ENCODE measurements at places on chromosomes 3 and 15.
A peak's percentile ranks its signal among the peaks of the same experiment; 100 is the strongest.

DNA sequence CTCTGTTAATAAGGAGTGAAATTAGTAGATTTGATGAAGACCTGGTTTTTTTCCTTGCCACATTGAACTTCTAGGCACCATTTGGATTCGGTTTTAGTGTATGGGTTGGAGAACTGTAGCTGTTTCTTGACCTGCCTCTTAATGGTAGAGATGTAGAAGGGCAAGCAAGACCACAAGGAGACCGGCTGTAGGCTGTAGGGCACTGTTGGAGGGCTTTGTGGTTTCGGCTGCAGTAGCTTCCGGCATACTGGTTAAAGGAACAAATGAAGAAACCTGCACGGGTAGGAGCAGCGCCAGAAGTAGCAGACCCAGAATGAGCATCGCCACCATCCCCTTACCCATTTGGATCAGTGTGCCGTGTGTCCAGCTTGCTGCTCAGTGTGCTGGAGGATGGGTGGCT is 7.9 kb downstream of the PCLAF start:
- no peaks in the 10 kb centered on the region for H3K27me3 ChIP-seq
- no peaks in the 10 kb centered on the region for H3K36me3 ChIP-seq
- no peak overlapping the region for H3K27ac ChIP-seq

GRCh38 chr3:138473391-138473790 is 39.0 kb downstream of the ESYT3 start:
- no peak overlapping the region for H3K4me3 ChIP-seq
- H3K4me1 ChIP-seq = no peaks in the 10 kb centered on the region
- H3K36me3 ChIP-seq = no peaks in the 10 kb centered on the region
- DNase-seq = no peak
- no peaks in the 10 kb centered on the region for H3K27me3 ChIP-seq

DNA sequence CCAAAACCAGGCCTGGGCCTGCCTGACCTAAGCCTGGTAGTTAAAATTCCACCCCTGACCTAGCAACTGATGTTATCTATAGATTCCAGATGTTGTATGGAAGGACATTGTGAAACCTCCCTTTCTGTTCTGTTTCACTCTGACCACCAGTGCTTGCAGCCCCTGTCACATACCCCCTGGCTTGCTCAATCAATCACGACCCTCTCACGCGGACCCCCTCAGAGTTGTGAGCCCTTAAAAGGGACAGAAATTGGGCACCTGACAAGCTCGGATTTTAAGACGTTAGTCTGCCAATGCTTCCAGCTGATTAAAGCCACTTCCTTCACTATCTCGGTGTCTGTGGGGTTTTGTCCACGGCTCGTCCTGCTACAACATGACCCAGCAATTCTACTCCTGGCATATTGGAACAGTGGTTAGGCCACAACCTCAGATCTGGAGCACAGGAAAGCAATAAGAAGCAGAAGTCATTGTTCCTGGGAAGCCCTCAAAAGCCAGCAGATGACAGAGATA is 36.7 kb upstream of the LHFPL4 start:
- H3K4me1 ChIP-seq = no peaks in the 10 kb centered on the region
- H3K27ac ChIP-seq = no peak overlapping the region
- no peak for DNase-seq
- no peak overlapping the region for H3K4me3 ChIP-seq

DNA sequence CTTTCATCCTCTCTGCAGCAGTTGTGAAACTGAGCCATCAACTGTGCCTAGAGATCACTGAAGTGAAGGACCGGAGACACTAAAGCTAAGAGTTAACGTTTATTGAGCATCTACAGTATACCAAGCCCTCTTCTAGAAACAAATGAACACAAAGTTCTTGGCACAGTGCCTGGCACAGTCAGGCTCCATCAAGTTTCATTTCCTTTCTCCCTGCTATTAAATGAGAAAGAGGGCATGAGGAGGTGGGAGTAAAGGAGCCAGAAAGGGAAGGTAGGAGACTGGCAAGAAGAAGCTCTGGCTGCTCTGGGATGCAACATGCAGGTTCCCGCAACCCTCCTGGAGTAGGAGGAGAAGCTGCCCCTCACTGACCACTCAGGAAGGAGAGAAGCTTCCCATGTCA is 30.6 kb downstream of the CYP19A1 start:
- H3K4me3 ChIP-seq = no peak overlapping the region
- no peak overlapping the region for H3K27ac ChIP-seq
- peaks cover 2% of the 10 kb centered on the region for H3K36me3 ChIP-seq
- peaks cover 17% of the 10 kb centered on the region for H3K27me3 ChIP-seq
- no peak for DNase-seq
- H3K4me1 ChIP-seq = peaks cover 7% of the 10 kb centered on the region

DNA sequence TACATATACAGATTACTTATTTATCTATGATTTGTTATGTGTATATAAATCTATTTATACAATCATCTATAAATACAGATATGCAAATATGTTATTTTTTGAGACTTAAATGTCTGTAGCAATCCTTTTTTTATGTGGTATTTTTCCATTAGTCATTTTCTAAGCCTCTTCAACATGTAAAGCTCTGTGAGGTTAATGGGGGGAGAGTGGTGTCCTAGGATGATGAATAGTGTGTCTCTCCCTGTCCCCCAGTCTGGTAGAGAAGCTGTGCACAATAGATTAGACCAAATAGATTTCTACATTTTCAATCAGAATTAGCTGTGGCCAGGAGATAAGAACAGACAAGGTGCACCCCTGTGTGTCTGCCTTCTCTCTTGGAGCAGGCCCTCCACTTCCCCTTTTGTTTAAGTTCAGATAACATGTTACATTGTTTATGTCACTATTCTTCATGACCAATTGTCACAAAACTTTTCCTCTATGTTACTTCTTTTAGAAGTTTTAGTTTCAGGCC is 453.9 kb downstream of the LPP start:
- no peak overlapping the region for H3K4me3 ChIP-seq
- H3K36me3 ChIP-seq = peaks cover 27% of the 10 kb centered on the region
- no peaks in the 10 kb centered on the region for H3K27me3 ChIP-seq
- H3K27ac ChIP-seq = peak overlapping the region; percentile 83

DNA sequence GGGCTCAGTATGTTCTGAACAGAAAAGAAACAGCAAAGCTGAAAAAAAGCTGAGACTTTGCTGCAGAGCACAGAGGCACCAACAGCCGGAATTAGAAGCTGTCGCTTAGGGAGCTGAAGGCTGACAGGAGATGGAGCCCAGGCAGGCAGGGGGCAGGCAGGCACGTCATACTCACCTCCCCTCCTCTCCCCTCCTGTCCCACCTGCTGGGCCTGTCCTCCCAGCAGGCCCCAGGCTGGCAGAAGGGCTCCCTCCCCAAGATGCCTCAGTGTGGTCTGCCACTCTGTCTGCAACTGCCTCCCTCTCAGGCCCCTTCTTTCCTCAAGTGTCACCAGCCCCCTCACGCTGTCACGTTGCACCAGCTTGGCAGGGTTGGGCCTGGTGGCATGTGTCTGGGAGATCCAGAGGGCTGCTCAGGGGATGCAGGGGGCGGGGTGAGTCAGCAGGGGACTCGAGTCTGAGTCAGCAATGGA is 3.2 kb upstream of the ANKRD63 start:
- peaks cover 15% of the 10 kb centered on the region for H3K4me1 ChIP-seq
- no peak for DNase-seq
- H3K4me3 ChIP-seq = no peak overlapping the region
- H3K36me3 ChIP-seq = no peaks in the 10 kb centered on the region

GRCh38 chr15:44130778-44131177 is 64.3 kb downstream of the FRMD5 start:
- no peaks in the 10 kb centered on the region for H3K4me1 ChIP-seq
- DNase-seq = no peak
- peaks cover 17% of the 10 kb centered on the region for H3K27me3 ChIP-seq
- H3K27ac ChIP-seq = no peak overlapping the region
- no peaks in the 10 kb centered on the region for H3K36me3 ChIP-seq

GRCh38 chr3:60399292-60399691 is 852.0 kb downstream of the FHIT start:
- H3K36me3 ChIP-seq = peaks cover 3% of the 10 kb centered on the region
- no peak for DNase-seq
- H3K4me3 ChIP-seq = no peak overlapping the region
- peaks cover 7% of the 10 kb centered on the region for H3K27me3 ChIP-seq
- H3K27ac ChIP-seq = no peak overlapping the region
- H3K4me1 ChIP-seq = peaks cover 4% of the 10 kb centered on the region

GRCh38 chr15:37061996-37062395 is 38.4 kb downstream of the MEIS2 start:
- H3K27ac ChIP-seq = peak overlapping the region; percentile 29
- peaks cover 11% of the 10 kb centered on the region for H3K36me3 ChIP-seq
- no peaks in the 10 kb centered on the region for H3K27me3 ChIP-seq

DNA sequence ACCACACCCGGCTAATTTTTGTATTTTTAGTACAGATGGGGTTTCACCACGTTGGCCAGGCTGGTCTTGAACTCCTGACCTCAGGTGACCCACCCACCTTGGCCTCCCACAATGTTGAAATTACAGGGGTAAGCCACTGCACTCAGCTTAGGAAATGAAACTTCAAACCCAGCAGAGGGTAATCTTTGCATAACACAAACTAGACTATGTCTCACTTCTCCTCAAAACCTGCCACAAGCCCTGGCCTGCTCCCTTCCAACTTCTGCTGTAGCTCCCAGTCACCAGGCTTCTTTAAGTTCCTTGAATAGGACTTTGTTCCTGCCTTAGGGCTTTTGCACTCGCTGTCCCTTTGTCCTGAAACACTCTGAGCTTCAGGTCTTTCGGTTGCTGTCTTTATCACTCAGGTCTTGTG is 39.2 kb upstream of the SEMA4B start:
- peaks cover 28% of the 10 kb centered on the region for H3K4me1 ChIP-seq
- H3K27ac ChIP-seq = no peak overlapping the region
- no peak overlapping the region for H3K4me3 ChIP-seq
- no peak for DNase-seq
- H3K27me3 ChIP-seq = no peaks in the 10 kb centered on the region
- H3K36me3 ChIP-seq = no peaks in the 10 kb centered on the region

DNA sequence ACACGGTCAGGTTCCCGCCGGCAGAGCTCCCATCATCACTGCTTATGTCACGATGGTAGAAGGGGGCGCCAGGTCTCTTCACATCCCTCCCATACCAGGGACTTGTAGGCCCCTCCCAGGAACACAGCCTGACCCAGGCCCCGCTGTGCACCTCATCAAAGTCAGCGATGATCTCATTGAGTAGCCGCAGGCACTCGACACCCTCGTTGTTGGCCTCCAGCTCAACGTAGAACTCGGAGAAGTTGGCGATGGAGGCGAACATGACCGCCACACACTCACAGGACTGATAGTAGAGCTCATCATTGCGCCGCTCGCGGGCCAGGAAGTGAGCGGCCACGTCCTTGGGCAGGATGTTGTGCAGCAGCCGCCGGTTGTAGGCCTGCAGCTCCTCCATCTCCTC is 89.2 kb downstream of the SEC22A start:
- peaks cover 14% of the 10 kb centered on the region for H3K36me3 ChIP-seq
- no peaks in the 10 kb centered on the region for H3K4me1 ChIP-seq
- no peak overlapping the region for H3K27ac ChIP-seq
- H3K4me3 ChIP-seq = no peak overlapping the region

GRCh38 chr15:66603301-66604179 is 37.7 kb upstream of the LCTL start:
- H3K36me3 ChIP-seq = no peaks in the 10 kb centered on the region
- H3K4me1 ChIP-seq = no peaks in the 10 kb centered on the region
- no peak for DNase-seq
- H3K27ac ChIP-seq = no peak overlapping the region

- no peak overlapping the region for H3K4me3 ChIP-seq
- no peaks in the 10 kb centered on the region for H3K27me3 ChIP-seq
- H3K27ac ChIP-seq = no peak overlapping the region
- H3K36me3 ChIP-seq = no peaks in the 10 kb centered on the region
- DNase-seq = no peak
- peaks cover 30% of the 10 kb centered on the region for H3K4me1 ChIP-seq
These were observed 136.3 kb downstream of the DIPK2A start for GRCh38 chr3:144107923-144108322.

DNA sequence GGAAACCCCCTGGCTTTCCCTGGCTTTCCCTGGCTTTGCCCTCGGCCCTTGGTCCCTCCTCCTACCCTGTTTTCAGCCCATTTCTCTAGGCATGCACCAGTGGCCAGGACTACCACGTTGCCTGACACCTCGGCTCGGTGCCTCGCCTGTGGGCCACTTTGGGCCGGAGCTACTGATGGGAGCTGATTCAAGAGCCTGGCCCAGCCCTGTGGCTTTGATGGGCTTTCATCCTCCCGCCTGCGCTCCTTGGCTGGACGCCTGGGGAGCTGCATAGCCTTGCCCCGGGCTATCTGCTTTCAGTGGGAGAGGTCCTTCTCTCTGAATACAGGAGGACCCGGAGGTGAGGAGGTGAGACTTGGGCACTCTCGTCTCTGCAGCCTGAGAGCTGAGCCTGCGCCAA is 192.7 kb upstream of the HES1 start:
- DNase-seq = no peak
- H3K4me1 ChIP-seq = no peaks in the 10 kb centered on the region
- H3K4me3 ChIP-seq = no peak overlapping the region
- no peaks in the 10 kb centered on the region for H3K36me3 ChIP-seq
- peaks cover 73% of the 10 kb centered on the region for H3K27me3 ChIP-seq

DNA sequence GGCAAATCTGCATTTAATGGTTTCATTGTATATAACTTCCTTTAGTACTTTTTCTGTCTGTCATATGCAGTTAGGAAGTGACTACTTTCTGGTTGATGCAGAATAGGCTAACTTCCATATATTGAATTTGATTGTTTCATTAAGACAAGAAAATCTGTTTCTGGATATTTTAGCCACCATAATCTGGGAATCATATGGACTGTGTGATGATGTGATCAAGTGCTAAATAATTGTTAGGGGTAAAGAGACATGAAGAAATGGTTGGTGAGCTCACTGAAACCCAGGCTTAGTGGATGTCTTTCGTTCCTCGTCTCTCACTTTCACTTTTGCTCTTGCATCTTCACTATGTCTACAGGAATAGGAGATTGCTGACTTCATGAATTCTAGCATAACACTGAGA is 3.5 kb upstream of the MNS1 start:
- H3K27me3 ChIP-seq = peaks cover 29% of the 10 kb centered on the region
- H3K36me3 ChIP-seq = no peaks in the 10 kb centered on the region
- no peak for DNase-seq
- peaks cover 9% of the 10 kb centered on the region for H3K4me1 ChIP-seq
- H3K27ac ChIP-seq = no peak overlapping the region

DNA sequence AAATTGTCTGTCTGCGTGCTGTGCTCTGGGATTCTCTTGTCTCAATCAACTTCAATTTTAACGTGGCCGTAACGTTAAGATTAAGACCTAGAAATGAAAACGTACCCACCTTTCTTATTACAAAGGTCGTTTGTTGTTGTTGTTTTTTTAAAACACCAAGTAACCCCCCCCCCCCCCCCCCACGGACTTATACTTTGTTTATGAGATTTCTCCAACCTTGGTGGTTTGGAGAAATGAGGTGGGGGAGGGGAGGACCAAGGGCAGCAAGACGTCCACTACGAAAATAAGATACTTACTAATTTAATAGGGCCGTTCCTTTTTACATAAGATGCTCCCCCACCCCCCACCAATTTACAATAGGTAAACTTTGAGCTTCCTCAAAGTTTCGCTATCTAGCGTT is 244.4 kb upstream of the TOPAZ1 start:
- H3K27ac ChIP-seq = no peak overlapping the region
- H3K4me3 ChIP-seq = peak overlapping the region; percentile 80
- H3K4me1 ChIP-seq = peaks cover 52% of the 10 kb centered on the region

- peaks cover 76% of the 10 kb centered on the region for H3K27me3 ChIP-seq
- no peak overlapping the region for H3K4me3 ChIP-seq
- no peak overlapping the region for H3K27ac ChIP-seq
- H3K36me3 ChIP-seq = no peaks in the 10 kb centered on the region
These were observed 23.1 kb downstream of the SLC6A11 start for GRCh38 chr3:10839167-10839566.

GRCh38 chr3:174436367-174436766 is 422.8 kb upstream of the NAALADL2 start:
- no peaks in the 10 kb centered on the region for H3K36me3 ChIP-seq
- no peak overlapping the region for H3K4me3 ChIP-seq
- peaks cover 8% of the 10 kb centered on the region for H3K27me3 ChIP-seq
- DNase-seq = no peak
- H3K4me1 ChIP-seq = peaks cover 17% of the 10 kb centered on the region

Measured in chondrocyte (in vitro differentiated cells).